Activated T-cell treated with anti-CD3 and anti-CD28 coated beads, Interleukin-2, amount 50 U/mL, for 24 hours (primary cell): ENCODE measurements at places on chromosomes 7 and 10.

DNA sequence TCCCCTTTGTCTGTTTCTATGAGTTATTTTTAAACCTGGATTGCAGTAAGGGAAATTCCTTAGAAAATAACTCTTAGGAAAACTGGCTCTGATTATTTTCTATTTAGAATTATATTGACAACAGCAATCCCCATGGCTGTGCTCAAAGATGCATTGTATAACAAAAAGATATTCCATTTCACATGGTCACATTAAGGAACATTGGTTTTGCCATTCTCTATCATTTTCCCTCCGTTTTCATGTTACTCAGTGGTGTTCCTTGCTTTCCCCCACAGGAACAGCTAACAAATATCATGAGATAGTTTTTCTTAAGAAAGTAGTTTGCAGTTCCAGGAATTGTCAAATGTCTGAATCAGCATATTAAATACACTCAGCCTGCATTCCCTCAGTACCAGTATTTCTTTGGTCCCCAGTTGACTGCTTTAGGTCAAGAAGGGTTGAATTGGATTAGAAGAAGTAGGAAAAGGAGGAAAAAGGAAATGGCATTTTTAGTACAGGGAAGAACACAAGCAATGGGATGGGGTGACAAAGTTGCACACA, 436.7 kb downstream of the TNS3 start:
- no peak for DNase-seq

- peak; percentile 82 for DNase-seq
These were observed 24.4 kb upstream of the PPIF start for GRCh38 chr10:79322616-79323543.

DNA sequence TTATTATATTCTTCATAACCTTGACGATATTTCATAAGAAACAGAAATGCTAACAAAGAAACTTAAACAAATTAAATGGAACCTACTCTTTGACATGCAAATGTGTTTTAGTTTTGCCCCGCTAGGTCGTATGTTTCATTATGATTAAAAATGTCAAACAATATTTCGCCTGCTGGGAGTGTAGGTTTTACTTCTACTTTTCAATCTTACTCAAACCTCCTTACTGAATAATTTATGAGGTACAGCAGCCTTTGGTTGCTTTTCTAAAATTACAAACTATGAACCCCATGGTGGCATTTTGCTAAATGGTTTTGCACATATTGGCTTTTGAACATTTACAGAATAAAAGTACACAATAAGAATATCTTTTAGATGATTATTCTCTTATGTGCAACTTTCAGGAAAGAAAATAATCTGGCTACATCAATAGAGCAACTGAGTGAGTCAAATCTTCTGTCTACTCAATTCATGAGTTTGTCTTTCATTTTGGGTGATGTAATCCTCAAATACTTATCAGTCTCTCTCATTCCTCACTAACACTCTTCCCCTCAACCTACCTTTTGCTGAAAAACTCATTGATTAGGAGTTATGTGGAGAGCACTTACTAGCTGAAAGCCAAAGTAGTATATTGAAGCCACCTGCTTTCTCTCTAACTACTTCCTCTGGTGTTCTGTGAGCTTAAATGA, 1226.4 kb downstream of the XPNPEP1 start:
- no peak for DNase-seq

GRCh38 chr7:23062452-23062851, 43.1 kb upstream of the KLHL7 start:
- no peak for DNase-seq

DNA sequence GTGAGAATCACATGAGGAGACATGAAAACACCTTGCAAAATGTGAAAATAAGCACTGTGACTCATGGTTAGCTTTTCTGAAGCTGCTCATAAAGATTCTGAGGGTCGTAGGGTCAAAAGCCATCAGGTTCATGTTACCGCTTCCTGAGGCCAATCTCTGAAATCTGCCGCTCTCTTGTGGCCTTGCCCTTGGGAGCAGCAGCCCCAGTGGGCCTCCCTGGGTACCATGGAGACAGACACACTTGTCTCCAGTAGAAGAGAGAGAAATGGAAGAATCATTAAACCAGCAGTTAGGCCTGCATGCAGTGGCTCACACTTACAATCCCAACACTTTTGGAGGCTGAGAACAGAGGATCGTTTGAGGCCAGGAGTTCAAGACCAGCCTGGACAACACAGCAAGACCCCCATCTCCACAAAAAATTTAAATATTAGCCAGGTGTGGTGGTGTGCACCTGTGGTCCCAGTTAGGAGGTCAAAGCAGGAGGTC, 42.8 kb downstream of the NIPSNAP2 start:
- no peak for DNase-seq

DNA sequence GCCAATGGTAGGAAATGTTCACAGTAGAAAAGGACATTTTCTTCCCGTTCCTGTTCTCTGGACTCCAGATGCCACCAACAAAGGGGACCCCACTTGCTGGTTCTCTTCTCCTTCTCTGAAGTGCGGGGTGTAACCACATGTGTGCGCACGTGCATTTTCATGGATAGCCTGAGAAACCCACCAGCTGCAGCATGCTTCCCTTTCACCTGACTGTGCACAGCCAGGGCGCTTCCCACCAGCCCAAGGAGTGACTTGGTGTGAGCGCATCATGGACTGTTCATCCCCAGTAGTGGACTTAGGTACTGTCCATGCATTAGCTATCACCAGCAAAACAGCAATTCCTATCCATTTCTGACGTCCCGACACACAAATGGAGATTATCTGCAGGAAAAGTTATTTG, 29.6 kb upstream of the DPYSL4 start:
- no peak for DNase-seq

- peak; percentile 64 for DNase-seq
These were observed 232.2 kb downstream of the DNAJB6 start for GRCh38 chr7:157568770-157569584.

DNA sequence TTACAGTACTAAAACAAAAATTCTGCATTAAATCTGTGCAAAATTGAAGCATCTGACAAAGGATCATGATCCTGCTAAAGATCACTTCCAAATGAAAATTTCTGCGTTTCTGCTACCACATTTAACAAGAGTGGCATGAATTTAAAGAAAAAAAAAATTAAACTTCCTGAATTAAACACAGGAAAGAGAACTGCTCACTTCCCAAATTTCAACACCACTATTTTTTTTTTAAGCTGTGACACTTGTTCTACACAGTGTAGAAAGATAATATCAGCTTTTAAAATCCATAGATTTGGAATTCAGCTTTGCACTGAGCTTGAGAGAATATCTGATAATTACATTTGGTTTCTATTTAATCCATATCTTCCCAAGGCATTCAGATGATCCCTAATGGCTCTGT, 73.6 kb downstream of the EPC1 start:
- DNase-seq: no peak

DNA sequence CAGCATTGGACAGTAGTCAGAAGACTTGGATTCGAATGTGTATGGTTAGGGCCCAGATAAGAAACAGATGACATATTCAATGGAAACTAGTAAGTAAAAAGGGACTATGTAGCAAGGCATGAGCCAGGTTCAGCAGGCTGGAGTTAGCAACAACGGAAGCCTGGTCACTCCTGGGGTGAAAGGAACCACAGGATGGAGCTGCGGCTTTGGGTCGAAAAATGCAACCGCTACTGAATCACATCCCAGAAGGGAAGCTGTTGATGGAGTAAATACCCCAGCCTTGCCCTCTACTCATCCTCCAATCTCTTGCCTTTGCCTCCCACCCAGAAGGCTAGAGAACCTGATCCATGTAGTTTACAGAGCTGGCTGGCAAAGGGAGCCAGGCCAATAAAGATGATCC, 37.5 kb upstream of the EGR2 start:
- DNase-seq: peak; percentile 55

- no peak for DNase-seq
These were observed 118.9 kb downstream of the PRPF18 start for GRCh38 chr10:13705526-13706174.

- DNase-seq: no peak
These were observed 12.5 kb downstream of the CALML5 start for GRCh38 chr10:5486853-5487235.

DNA sequence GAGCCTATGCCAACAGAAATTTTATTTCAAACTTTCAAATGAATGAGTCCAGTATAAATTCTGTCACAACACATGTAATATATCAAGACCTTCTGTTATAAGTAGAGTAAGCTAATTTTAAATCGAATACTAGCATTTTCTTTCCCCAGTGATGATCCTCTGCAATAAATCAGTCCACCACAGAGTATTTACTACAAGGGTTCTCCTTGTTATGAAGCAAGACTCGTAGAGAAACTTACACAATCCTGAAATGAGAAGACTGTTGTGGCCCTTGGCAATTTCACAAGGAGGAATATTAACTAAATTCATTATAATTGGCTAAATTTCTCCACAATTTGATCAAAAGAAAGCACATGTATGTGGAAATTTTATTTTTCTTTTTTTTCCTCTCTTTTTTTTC, 312.4 kb upstream of the DGKB start:
- DNase-seq: no peak

- DNase-seq: no peak
These were observed 102.6 kb upstream of the DDC start for GRCh38 chr7:50667789-50668226.

DNA sequence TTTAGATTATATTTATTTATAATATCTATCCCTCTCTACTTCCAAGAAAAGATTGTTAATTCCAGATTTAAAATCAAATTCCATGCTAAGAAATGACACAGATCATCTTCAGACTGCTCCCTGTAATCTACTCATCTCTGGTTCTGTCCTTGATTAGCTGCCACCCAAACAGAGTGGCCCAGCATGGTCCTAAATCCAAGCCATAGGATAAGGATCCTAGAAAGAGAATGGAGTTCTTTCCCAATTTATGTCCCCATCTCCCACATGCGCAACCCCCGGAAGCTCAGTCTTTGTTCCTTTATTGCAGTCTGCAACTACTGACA, 23.4 kb upstream of the HDAC9 start:
- DNase-seq: no peak

DNA sequence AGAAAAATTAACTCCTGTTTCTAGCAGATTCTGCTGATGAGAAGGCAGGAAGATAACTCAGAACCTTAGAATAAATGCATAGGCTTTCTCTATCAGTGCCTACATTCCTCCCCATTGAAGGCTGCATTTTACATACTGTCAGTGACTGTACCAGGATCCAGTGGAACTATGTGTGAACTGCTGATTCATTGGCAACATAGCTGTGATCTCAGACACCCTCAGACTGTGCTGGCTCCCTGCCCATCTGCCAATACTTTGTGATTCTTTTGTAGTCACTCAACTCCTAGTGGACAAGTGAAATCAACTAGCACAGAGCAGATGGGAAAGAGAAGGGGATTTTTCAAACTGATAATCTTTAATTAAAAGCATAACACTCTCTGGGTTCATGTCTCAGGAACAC, 375.8 kb downstream of the MDFIC start:
- DNase-seq: no peak

DNA sequence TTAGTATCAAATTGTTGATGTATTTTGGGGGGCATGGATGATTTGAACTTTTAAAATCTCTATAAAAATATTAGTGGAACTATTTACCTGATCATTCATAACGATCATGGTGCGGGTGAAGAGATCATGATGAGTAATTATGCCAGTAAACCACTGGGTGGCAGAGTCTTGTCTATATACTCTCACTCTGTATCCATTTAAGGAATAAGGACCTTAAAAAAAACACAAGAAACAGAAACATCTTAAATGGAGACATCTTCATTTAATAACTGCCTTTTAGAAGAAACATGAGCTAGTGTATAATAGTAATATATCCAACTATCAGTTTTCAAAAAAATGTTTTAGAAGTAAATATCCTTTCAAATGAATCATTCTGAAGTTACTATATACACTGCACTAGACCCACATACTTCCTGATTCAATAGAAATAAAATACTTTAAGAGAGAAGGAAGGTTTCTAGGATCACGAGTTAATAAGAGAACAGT, 84.0 kb downstream of the NRBF2 start:
- no peak for DNase-seq

DNA sequence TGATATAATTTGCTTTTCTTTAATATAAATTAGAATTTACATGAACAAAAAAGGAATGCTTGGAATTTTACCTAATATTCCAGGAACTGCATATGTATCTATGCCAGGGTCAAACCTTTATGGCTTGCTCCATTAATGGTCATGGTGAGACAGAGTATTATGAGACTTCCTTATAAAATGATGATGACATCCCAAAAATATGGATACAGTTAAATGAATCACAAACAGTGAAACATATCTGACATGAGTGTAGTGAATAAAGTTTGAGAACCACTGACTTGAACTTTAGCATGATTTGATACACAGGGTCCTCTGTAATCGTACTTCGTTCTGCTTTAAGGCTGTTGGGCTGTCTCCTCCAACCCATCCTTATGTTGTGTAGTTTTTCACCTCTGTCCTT, 51.8 kb downstream of the MARCHF5 start:
- no peak for DNase-seq

DNA sequence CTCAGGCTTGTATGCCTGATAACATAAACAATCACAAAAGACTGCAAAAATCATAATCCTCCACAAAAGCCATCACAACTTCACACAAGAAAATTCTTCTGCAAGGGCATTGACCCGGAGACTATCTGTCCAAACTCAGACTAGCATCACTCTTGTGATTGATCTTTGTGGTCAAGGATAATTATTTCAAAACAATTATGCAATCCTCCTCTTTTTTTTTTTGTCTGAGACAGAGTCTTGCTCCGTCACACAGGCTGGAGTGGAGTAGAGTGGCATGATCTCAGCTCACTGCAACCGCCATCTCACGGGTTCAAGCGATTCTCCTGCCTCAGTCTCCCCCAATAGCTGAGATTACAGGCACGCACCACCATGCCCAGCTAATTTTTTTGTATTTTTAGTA, 22.2 kb downstream of the CDNF start:
- DNase-seq: no peak

GRCh38 chr7:12220389-12221046, 9.4 kb downstream of the TMEM106B start:
- DNase-seq: no peak

GRCh38 chr10:7260412-7260900, 150.4 kb downstream of the SFMBT2 start:
- DNase-seq: no peak

GRCh38 chr7:151940048-151940811, 16.0 kb upstream of the GALNTL5 start:
- DNase-seq: no peak

DNA sequence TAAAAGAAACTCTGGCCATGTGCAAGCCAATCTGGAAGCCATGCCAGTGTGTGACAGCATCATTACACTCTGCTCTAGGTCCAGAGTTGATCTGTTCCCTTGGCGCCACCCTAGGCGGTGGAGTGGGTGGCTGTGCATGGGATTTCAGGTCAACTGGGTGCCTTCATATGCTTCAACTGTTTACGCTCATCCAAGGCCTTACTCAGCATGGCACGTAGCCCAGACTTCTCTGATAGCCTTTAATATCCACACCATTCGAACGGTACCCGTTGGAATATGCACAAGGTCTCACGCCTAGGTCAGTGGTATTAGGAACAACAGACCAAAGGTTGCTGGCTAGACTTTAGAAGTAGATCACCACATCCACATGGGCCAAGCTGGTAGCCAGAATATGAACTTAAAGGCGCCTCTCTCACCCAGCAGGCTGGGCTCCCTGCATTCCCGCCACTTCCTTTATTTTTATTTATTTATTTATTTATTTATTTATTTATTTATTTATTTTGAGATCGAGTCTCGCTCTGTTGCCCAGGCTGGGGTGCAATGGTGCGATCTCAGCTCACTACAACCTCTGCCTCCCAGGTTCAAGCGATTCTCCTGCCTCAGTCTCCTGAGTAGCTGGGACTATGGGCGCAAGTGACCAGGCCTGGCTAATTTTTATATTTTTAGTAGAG, 18.7 kb upstream of the ACHE start:
- no peak for DNase-seq

GRCh38 chr10:107031931-107032699, 132.4 kb downstream of the SORCS1 start:
- DNase-seq: no peak

- DNase-seq: no peak
These were observed 1.2 kb downstream of the FERD3L start for GRCh38 chr7:19143881-19144574.
